ENCODE measurements at places on chromosomes 3 and 15. TPM values are rescaled to one million over a fixed set of nuclear protein-coding genes. Genes with fewer than 3 reads are reported as not detected.

WDR93 gene
- not detected for total RNA-seq

PIGZ gene
- 2.7 TPM for total RNA-seq

HRG gene
- total RNA-seq: not detected

NR2E3 gene
- not detected for total RNA-seq

TASOR gene
- total RNA-seq: 60.4 TPM

TLR9 gene
- 0.55 TPM for total RNA-seq

RFT1 gene
- total RNA-seq: 33.3 TPM

MESP2 gene
- total RNA-seq: not detected

SPATA12 gene
- total RNA-seq: not detected

RAB6B gene
- total RNA-seq: not detected

FYCO1 gene
- 15.1 TPM for total RNA-seq

Measured in activated CD4-positive, alpha-beta T cell treated with anti-CD3 and anti-CD28 coated beads, Interleukin-2, amount 10 ng/mL, durations not matched to agents 7 days and 5 days (primary cell).